Hippocampal formation (tissue), 2 donors: ENCODE measurements at places on chromosomes 5 and 9.

GRCh38 chr9:135703726-135704125, 1.7 kb downstream of the KCNT1 start:
- DNase-seq: no peak

- no peak for DNase-seq
Observed at GRCh38 chr5:157390551-157391297, 69.3 kb upstream of the NIPAL4 start.

DNA sequence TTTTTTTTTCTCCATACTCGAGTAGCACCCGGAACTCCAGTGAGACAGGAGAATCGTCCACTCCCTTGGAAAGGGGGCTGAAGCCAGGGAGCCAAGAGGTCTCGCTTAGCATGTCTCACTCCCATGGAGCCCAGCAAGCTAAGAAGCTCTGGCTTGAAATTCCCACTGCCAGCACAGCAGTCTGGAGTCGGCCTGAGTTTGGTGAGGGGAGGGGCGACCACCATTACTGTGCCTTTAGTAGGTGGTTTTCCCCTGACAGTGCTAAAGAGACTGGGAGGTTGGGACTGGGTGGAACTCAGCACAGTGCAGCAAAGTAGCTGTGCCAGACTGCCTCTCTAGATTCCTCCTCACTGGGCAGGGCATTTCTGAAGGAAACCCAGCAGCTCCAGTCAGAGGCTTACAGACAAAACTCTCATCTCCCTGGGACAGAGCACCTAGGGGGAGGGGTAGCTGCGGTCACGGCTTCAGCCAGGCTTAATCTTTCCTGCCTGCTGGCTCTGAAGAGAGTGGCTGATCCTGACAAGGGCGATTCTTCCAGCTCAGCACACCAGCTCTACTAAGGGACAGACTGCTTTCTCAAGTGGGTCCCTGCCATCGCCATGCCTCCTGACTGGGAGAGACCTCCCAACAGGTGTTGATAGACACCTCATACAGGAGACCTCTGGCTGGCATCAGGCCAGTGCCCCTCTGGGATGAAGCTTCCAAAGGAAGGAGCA, 414.5 kb upstream of the ZNF608 start:
- DNase-seq: no peak

- no peak for DNase-seq
Observed at GRCh38 chr5:154478224-154478565, at the start of gene HAND1. TSS of gene HAND1 (minus strand) at chr5:154478227. CDS start at chr5:154478008, 219 bp downstream.

- DNase-seq: no peak
Observed at GRCh38 chr9:21244836-21245235, 5.0 kb upstream of the IFNA14 start.

- DNase-seq: no peak
Observed at GRCh38 chr5:67306965-67307607, 110.5 kb upstream of the CD180 start.

DNA sequence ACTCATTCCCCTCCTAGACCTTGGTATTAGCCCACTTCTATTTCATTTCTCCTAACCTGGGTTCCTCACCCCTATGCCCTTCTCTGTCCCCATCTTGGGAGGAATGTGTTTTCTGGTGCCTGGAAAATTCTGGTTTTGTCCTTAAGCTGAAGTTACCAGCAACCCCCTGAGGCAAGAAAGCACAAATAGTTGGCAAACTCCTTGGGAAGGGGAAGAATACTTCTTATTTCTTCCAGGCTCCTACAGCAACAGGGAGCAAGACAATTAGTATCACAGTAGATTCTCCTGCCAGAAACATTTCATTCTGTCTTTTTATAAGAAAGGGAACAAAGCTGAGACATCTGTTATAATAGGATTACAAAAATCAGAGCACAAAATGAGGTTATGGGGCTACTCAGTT, 142.5 kb downstream of the SNCAIP start:
- DNase-seq: no peak

- DNase-seq: no peak
Observed at GRCh38 chr5:3056866-3057265, 305.4 kb upstream of the IRX2 start.

DNA sequence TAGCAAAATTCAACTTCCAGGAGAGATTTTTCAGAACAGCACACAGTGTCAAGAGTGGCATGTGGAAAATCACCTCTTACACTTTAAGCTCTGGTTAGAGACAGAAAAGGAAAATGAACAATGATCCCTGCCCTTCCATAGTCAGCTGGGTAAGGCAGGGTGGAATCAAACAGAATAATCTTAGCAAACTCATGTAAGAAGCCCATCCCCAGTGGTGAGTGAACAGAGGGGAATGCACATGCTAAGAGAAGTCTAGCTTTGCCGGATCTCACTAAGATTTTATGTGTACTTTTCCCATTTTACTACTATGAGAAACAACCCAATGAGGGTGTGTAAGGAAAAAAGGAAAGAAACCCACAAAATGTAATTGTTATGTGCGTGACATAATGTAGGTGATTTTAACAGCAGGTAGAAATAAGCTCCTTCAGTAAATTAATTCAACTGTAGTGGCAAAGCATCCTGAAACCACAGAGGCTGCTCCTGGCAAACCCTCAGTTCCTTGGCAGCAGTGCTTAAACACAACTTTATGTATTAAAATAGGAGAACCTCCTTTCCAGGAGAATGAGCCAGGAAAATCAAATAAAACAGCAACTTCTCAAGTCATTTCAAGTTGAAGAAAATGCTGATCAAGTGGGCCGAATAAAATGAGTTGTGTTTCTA, 366.0 kb upstream of the TRPC7 start:
- DNase-seq: no peak

DNA sequence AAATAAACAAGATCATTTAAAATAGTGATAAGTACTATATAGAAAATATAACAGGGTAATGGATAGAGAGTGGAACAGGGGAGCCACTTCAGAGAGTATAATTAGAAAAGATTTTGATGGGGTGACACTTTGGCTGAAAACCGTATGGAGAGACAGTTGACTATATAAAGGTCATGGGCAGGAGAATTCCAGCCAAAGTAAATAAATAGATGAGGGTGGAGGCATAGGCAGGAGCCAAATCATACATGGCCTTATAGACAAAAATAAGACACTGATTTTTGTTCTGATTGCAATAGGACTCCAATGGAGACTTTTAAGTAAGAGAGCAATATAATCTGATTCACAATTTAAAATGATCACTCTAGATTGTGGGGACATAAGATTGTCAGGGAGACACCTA, 37.5 kb upstream of the NUDT12 start:
- DNase-seq: no peak

- DNase-seq: no peak
Observed at GRCh38 chr5:123549256-123549904, 37.4 kb downstream of the CSNK1G3 start.

- no peak for DNase-seq
Observed at GRCh38 chr5:141761-142160, 49.5 kb upstream of the LRRC14B start.

GRCh38 chr5:129830288-129830687, 74.0 kb upstream of the CHSY3 start:
- DNase-seq: no peak

GRCh38 chr5:143338658-143339366, 64.7 kb downstream of the NR3C1 start:
- DNase-seq: no peak

- no peak for DNase-seq
Observed at GRCh38 chr5:128329386-128329939, 208.6 kb downstream of the FBN2 start.

DNA sequence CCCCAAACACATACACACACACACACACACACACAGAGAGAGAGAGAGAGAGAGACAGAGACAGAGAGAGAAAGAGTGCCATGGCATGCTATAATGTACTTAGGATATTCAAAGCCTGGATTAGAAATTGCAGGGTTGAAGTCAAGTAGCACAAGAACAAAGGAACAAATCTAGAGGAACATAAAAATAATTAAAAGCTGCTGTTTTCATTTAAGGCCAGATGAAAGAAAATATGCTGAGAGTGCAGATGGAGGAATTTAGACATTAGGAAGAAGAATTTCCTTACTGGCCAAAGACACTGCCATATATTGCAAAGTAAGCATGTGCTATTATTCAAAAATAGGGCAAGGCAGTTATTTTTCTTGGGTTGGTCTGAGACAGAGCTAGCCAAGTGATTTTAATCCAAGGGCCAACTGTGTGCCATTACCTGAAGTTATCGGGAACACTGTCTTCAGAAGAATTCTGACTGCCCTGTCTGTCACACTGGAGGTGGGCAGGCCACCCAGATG, 31.7 kb downstream of the HSD17B3 start:
- no peak for DNase-seq

DNA sequence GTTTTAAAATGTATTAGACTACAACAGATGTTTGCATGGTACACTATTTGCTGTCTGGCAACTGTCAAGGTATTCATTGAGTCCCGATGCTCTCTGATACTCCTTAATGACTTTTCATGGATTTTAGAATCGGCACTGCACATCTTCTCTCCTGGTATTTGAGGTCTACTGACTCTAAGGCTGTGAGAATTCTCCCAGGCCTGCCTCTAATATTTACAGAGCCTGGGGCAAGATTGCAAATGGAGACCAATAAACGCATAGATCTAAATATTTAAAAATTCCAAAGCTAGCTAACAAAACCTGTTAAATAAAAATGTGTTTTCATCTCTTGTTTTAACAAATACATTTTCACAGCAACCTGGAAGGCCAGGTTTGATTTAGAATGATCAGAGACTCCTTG, 291.4 kb upstream of the RFX3 start:
- DNase-seq: no peak

- DNase-seq: no peak
Observed at GRCh38 chr9:24731754-24732153, 186.1 kb upstream of the IZUMO3 start.

- DNase-seq: no peak
Observed at GRCh38 chr5:87579678-87580077, 166.9 kb upstream of the CCNH start.

- no peak for DNase-seq
Observed at GRCh38 chr9:131731644-131732043, 8.2 kb downstream of the RAPGEF1 start.

DNA sequence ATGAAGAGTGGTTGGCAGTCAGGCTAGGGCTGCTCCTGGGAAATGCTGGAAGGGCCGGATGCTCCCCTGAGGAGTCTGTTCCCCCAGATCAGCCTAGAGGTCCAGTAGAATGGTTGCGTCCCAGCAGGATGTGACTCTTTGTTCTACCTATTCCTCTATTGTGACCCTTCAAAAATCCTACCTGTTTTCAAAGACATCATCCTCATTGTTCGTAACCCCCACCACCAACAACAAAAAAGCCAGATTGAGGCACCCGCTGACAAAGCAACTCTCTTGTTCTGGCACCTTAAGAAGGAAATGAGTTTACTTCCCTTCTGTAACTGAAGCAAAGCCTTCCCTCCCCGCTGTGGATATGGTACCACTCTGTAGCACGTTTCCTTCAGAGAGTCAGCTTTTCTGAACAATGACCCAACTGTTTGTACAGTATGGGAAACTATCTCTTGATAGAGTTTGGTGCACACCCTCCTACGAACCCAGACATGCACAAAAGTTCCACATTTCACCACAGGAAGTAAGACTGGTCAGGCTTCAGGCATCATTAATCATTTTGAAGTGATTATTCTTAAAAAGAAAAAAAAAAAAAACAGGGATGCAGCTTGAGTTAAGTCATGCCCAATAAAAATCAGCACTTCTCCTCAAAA, 207.2 kb downstream of the ENC1 start:
- DNase-seq: no peak

- no peak for DNase-seq
Observed at GRCh38 chr5:172235827-172236736, 42.1 kb downstream of the EFCAB9 start.

- DNase-seq: no peak
Observed at GRCh38 chr5:51203598-51203997, 179.7 kb upstream of the ISL1 start.

GRCh38 chr5:6719417-6719816, 6.2 kb downstream of the TENT4A start:
- DNase-seq: no peak

DNA sequence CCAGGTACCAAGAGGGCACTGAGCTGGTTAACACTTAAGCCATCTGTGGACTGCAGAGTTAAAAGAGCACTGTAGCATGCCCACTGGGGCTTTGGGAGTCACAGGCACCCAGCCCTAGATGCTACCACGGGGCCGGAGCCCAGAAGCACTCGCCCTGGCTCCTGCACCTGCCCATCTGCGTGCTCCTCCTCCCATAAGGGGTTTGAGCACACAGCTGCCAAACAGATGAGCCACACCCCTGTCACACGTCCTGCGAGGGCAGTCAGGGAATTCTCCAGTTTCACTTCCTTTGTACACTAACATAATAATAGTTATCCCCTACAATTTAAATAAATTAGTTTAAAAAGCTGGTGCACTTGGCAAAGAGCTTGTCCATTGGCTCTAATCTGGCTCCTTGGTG, 4.5 kb upstream of the PCA3 start:
- DNase-seq: no peak

GRCh38 chr5:171314728-171315385, 5.8 kb downstream of the TLX3 start:
- DNase-seq: no peak

GRCh38 chr5:84715686-84716085, 331.0 kb upstream of the EDIL3 start:
- DNase-seq: no peak

DNA sequence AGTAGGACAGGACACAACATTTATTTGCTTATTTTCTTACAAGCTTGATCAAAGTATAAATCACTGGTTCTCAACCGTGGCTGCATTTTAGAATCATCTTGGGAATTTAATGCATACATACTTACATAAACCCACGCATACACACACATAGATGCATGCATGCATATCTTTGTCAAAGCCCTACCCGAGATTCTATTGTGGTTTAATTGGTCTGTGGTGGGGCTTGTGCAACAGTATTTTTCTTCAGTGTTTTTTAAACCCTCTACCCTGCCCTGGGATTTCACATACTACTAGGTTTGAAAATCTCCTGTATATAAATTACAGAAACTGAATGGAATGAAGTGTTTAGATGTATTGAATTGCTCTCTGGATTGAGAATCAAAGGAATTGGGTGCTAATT, 1166.2 kb downstream of the MAT2B start:
- no peak for DNase-seq

GRCh38 chr5:92641031-92641962, 939.7 kb downstream of the NR2F1-AS1 start:
- DNase-seq: no peak

- no peak for DNase-seq
Observed at GRCh38 chr9:21970800-21971640, 23.2 kb downstream of the CDKN2A start.

DNA sequence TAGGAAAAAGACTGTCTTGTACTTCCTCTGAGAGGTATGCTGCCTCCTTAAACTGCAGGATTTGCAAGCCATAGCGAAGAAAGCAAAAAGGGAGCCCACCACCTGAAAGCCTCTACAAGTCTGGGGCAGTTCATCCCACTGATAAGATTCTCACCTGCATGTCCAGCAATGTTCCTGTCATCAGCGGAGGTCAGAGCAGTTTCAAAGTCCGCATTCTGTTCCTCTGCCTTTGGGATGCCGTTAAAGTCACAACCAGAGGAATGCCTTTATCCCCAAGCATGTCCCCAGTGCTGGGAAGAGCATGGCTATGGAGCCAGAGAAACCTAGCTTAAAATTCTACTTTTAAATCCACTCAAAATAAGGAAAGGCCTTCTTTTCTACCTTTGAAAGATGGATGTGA, 220.5 kb downstream of the GLIS3 start:
- no peak for DNase-seq

- DNase-seq: no peak
Observed at GRCh38 chr5:65858316-65858715, 68.1 kb upstream of the ERBIN start.
